Thymus (tissue), 14 donors: ENCODE measurements at places on chromosomes 4 and X. TPM values are rescaled to one million over a fixed set of nuclear protein-coding genes. Genes with fewer than 3 reads are reported as not detected.

Gene UGT2B15
- 0.05 TPM for total RNA-seq

Gene OTC
- total RNA-seq: 0.05 TPM

DNA sequence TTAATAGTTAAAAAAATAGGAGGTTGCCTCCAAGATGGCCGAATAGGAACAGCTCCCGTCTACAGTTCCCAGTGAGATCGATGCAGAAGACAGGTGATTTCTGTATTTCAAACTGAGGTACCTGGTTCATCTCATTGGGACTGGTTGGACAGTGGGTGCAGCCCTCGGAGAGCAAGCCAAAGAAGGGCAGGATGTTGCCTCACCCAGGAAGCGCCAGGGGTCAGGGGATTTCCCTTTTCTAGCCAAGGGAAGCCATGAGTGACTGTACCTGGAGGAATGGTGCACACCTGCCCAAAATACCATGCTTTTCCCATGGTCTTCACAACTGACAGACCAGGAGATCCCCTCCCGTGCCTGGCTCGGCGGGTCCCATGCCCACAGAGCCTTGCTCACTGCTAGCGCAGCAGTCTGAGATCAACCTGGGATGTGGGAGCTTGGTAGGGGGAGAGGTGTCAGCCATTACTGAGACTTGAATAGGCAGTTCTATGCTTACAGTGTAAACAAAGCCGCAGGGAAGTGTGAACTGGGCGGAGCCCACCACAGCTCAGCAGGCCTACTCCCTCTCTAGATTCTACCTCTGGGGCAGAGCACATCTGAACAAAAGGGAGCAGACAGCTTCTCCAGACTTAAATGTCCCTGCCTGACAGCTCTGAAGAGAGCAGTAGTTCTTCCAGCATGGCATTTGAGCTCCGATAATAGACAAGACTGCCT lies 47.5 kb downstream of the PPA2 start:
- no peaks in the 10 kb centered on the region for H3K27me3 ChIP-seq
- no peak overlapping the region for H3K4me3 ChIP-seq
- DNase-seq: no peak
- peaks cover 8% of the 10 kb centered on the region for H3K36me3 ChIP-seq

GRCh38 chr4:185640811-185641675 lies 105.7 kb upstream of the PDLIM3 start:
- no peaks in the 10 kb centered on the region for H3K4me1 ChIP-seq
- H3K27me3 ChIP-seq: peaks cover 25% of the 10 kb centered on the region
- H3K36me3 ChIP-seq: no peaks in the 10 kb centered on the region
- no peak overlapping the region for H3K4me3 ChIP-seq
- no peak for DNase-seq

Gene CT83
- total RNA-seq: not detected

Gene NKX1-1
- 0.05 TPM for total RNA-seq

DNA sequence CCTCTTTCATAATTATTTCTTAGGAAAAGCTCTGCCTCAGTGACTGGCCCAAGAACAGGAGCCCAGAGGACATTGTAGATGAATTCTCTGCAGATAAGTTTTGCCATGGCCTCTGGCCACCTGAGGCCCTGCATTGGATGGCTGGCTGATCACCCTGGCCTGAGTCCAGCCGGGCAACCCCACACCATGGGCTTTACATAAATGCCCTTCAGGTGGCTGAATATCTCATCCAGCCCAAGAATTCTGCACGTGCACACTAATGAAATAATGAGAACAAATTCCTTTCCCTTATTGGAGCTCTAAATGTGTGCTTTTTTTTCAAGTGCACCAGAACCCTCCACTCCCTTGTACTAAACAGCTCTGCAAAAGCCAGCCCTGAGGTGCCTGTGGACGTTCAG lies 65.7 kb downstream of the IRF2 start:
- no peak for DNase-seq
- H3K36me3 ChIP-seq: peaks cover 56% of the 10 kb centered on the region
- peaks cover 37% of the 10 kb centered on the region for H3K4me1 ChIP-seq
- no peaks in the 10 kb centered on the region for H3K27me3 ChIP-seq
- no peak overlapping the region for H3K4me3 ChIP-seq
- H3K27ac ChIP-seq: no peak overlapping the region

- H3K4me3 ChIP-seq: no peak overlapping the region
- H3K27me3 ChIP-seq: no peaks in the 10 kb centered on the region
- no peaks in the 10 kb centered on the region for H3K4me1 ChIP-seq
- no peaks in the 10 kb centered on the region for H3K36me3 ChIP-seq
- no peak overlapping the region for H3K27ac ChIP-seq
- DNase-seq: no peak
Observed at GRCh38 chr4:60033826-60034225, 1166.3 kb upstream of the ADGRL3 start.

- DNase-seq: no peak
- no peak overlapping the region for H3K27ac ChIP-seq
- H3K27me3 ChIP-seq: no peaks in the 10 kb centered on the region
- H3K4me3 ChIP-seq: no peak overlapping the region
Observed at GRCh38 chr4:112196461-112196860, 35.1 kb upstream of the AP1AR start.

DNA sequence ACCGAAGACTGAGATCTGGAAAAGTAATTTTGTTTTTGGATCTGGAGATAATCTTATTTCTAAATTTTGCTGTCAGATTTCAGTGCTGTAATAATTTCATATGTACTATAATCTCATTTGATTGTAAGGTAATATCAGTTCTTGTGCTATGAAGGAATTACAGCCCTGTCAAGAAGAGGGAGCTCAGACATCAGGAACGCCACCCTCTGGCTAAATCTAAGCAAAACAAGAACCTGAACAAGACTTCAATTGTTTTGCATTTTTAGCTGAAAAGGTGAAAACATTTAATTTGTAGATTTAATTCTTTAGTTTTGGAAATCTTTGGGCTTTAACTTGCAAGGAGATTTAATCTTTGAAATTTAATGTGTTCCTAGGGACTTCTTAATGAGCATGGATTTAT lies 525.4 kb upstream of the HS3ST1 start:
- no peaks in the 10 kb centered on the region for H3K27me3 ChIP-seq
- DNase-seq: no peak
- H3K36me3 ChIP-seq: no peaks in the 10 kb centered on the region
- no peaks in the 10 kb centered on the region for H3K4me1 ChIP-seq
- no peak overlapping the region for H3K27ac ChIP-seq
- H3K4me3 ChIP-seq: no peak overlapping the region

- no peaks in the 10 kb centered on the region for H3K27me3 ChIP-seq
- peaks cover 3% of the 10 kb centered on the region for H3K36me3 ChIP-seq
- no peak overlapping the region for H3K4me3 ChIP-seq
Observed at GRCh38 chr4:165293061-165293460, 34.4 kb upstream of the MSMO1 start.

DNA sequence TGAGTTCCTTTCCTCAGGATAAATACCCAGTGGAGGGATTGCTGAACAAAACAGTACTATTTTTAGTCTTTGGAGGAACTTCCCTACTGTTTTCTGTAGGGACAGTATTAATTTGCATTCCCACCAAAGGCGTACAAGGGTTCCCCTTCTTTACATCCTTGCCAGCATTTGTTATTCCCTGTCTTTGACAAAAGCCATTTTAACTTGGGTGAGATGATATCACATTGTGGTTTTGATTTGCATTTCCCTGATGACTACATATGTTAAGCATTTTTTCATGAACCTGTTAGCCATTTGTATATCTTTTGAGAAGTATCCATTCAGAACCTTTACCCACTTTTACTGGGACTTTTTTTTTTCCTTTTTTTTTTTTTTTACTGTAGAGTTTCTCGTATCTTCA lies 126.2 kb upstream of the ANXA10 start:
- no peaks in the 10 kb centered on the region for H3K27me3 ChIP-seq
- no peaks in the 10 kb centered on the region for H3K36me3 ChIP-seq
- no peak overlapping the region for H3K4me3 ChIP-seq
- H3K27ac ChIP-seq: no peak overlapping the region
- H3K4me1 ChIP-seq: no peaks in the 10 kb centered on the region

- H3K36me3 ChIP-seq: no peaks in the 10 kb centered on the region
- no peaks in the 10 kb centered on the region for H3K4me1 ChIP-seq
- DNase-seq: no peak
- H3K27me3 ChIP-seq: no peaks in the 10 kb centered on the region
Observed at GRCh38 chr4:90602726-90603125, 475.5 kb downstream of the CCSER1 start.

DNA sequence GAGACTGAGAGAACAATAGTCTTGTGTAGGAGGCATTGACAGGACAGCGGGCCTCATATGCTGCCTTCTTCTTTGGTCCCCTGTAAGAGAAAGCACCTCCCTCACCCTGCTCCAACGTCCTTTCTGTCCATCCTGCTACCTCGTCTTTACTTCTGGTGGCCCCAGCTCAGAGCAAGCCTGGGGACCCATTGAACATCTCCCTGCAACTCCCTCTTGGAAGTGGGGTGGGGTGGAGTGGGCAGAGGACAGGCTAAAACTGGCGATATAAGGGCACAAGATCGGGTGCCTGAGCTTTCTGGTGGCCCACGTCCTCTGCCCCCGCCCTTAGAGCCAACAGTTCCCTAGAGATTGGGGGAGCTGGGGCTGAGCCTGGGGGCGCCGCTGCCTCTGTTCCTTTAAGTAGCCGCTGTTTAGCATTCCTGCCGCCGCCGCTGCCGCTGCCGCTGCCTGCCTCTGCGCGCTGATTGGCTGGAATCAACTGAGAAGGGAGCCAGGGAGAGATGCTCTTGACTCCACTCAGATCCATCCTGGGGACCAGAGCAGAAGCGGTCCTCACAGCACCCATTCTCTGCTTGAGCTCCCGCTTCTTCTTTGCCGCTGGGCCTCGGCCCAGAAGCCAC lies at the start of gene DLG3:
DLG3 (plus strand) TSS at position 510 of the 620 bp plus-strand sequence. CDS start 367 bp downstream, outside the sequence.
- H3K4me1 ChIP-seq: no peaks in the 10 kb centered on the region
- H3K27ac ChIP-seq: no peak within 1 kb of the TSS
- peaks cover 54% of the 10 kb centered on the region for H3K27me3 ChIP-seq
- no peak within 1 kb of the TSS for H3K4me3 ChIP-seq
- no peaks in the 10 kb centered on the region for H3K36me3 ChIP-seq

Gene TEC
- 2.9 TPM for total RNA-seq

Gene GAGE12H
- not detected for total RNA-seq

- DNase-seq: no peak
- no peaks in the 10 kb centered on the region for H3K27me3 ChIP-seq
- no peak overlapping the region for H3K4me3 ChIP-seq
Observed at GRCh38 chr4:181608181-181608580, 635.0 kb upstream of the TENM3 start.

DNA sequence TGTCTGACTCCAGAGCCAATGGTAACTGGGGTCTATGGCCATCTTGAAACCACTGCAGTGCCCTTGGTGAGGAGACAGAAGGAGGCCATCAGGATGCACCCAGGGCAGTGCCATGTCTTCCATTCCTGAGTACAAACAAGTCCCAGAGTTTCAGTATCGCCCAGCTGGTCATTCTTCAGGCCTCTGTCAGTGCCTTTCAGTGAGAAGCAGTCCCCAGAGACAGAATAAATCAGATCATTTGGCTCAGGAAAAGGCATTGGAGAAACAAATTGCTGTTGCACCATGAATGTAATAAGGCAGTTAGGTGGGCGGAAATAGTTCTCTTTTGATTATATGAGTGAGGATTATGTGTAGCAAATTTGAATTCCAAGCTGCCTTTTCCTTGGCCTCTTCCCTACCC lies 21.3 kb downstream of the ADGRG4 start:
- no peak overlapping the region for H3K27ac ChIP-seq
- H3K36me3 ChIP-seq: no peaks in the 10 kb centered on the region
- H3K4me3 ChIP-seq: no peak overlapping the region
- H3K27me3 ChIP-seq: no peaks in the 10 kb centered on the region
- no peaks in the 10 kb centered on the region for H3K4me1 ChIP-seq

DNA sequence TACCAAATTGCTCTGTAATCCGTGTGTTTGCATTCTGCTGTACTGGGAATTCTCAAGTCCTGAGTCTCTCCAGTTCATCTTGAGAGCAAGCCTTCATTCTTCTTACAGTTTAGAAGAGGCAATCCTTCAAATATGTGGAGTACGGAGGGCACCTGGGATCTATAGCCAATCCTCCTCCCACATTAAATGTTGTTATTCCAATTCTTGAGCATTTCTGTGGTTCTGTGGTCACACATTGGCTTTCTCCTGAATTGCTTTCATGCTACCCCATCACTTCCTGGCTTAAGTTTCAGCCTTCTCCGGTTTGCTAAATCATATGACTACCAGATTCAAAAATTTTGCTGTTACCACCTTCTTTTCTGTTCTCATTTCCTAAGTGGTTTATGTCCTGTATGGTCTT lies 611.1 kb downstream of the PCDH19 start:
- DNase-seq: no peak
- H3K4me1 ChIP-seq: no peaks in the 10 kb centered on the region
- no peaks in the 10 kb centered on the region for H3K36me3 ChIP-seq

DNA sequence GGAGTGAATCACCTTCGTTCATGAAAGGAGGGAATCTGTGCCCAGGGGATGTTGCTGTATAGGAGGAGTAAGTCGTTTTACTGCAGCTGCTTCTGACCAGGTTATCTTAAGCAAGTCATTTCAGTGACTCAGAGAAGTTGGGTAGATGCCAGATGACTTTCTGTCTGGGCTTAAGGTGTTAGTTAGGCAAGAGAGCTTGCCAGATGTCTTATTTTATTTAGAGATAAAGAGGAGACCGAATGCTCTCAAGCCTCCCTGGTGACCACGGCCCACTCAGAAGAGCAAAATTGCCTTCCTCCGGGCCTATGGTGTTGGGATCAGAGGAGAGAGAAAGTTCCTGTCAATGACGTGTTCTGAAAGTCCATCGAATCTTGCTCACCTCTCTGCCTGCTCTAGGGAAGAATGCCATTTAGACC lies 16.3 kb upstream of the ZNF827 start:
- H3K4me1 ChIP-seq: no peaks in the 10 kb centered on the region
- no peaks in the 10 kb centered on the region for H3K36me3 ChIP-seq
- DNase-seq: no peak
- H3K27me3 ChIP-seq: no peaks in the 10 kb centered on the region
- no peak overlapping the region for H3K4me3 ChIP-seq

DNA sequence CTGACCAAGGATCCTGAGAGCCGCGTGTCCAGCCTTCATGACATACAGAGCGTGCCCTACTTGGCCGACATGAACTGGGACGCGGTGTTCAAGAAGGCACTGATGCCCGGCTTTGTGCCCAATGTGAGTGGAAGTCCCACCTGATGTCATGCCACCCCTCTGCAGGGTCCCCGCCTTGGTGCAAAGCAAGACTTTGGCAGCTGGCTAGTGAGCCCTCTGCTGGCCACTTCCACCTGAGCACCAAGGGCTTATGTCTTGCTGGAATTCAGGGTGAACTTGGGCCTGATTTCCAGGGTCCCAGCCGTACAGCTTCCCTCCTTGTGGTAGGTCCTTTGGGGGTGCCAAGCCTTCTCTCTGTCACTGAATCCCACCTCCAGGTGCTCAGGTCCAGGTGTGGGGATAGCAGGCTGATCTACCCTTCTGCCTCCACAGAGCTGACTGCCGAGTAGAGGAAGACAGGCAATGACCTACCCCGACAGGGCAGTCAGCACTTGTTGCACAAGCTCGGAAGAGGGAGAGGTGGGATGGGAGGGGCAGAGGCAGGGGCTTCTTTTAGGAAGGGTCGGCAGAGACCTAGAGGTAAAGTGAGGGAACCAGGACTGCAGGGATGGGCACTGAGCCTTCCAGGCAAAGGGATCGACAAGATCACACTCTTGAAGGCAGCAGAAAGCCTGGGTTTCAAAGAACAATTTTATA lies 248.1 kb downstream of the EVC2 start:
- no peaks in the 10 kb centered on the region for H3K36me3 ChIP-seq
- peak; percentile 28 for DNase-seq
- H3K27ac ChIP-seq: no peak overlapping the region

Gene PHOX2B
- total RNA-seq: not detected
